Left renal pelvis (tissue), 4 donors: ENCODE measurements at places on chromosomes 7 and 10. TPM values are rescaled to one million over a fixed set of nuclear protein-coding genes. Genes with fewer than 3 reads are reported as not detected.

Gene MYH16
- not detected for polyA plus RNA-seq

Gene WAPL
- 51.4 TPM for polyA plus RNA-seq

Gene ANKRD7
- 4.8 TPM for polyA plus RNA-seq

Gene NUTM2E
- polyA plus RNA-seq, result 0.23 TPM

Gene NEUROG3
- polyA plus RNA-seq, result not detected

Gene PAPOLB
- 0.05 TPM for polyA plus RNA-seq

Gene CRYGN
- polyA plus RNA-seq, result 3.5 TPM

Gene CEP55
- 12.4 TPM for polyA plus RNA-seq

Gene SLC13A1
- 21.4 TPM for polyA plus RNA-seq
